ENCODE measurements at places on chromosomes 5 and 9. TPM values are rescaled to one million over a fixed set of nuclear protein-coding genes. Genes with fewer than 3 reads are reported as not detected.

The PCDHA3 gene
- 0.19 TPM for total RNA-seq

The CMYA5 gene
- total RNA-seq, result 0.39 TPM

The NINJ1 gene
- total RNA-seq, result 28.1 TPM

The GM2A gene
- 28.2 TPM for total RNA-seq

The ADAMTS6 gene
- total RNA-seq, result 6.6 TPM

The INSL4 gene
- not detected for total RNA-seq

The GGTA1 gene
- 1.1 TPM for total RNA-seq

The MCC gene
- total RNA-seq, result 14.0 TPM

The SPATA31C1 gene
- not detected for total RNA-seq

The NR4A3 gene
- 2.4 TPM for total RNA-seq

The ADAM19 gene
- 64.5 TPM for total RNA-seq

The RGS14 gene
- 6.2 TPM for total RNA-seq

The AQP3 gene
- total RNA-seq, result 0.86 TPM

The PPP3R2 gene
- total RNA-seq, result not detected

The GPX3 gene
- 1.3 TPM for total RNA-seq

The ARL14EPL gene
- not detected for total RNA-seq

The CD14 gene
- not detected for total RNA-seq

The FGF10 gene
- not detected for total RNA-seq

The PCDHA1 gene
- total RNA-seq, result not detected

The SLC36A3 gene
- not detected for total RNA-seq
